Stimulated activated CD4-positive, alpha-beta T cell treated with anti-CD3 and anti-CD28 coated beads, Interleukin-1b, Interleukin-23, amount 100 ng/mL, for 4 hours (primary cell): ENCODE measurements at places on chromosomes 2 and 18.

DNA sequence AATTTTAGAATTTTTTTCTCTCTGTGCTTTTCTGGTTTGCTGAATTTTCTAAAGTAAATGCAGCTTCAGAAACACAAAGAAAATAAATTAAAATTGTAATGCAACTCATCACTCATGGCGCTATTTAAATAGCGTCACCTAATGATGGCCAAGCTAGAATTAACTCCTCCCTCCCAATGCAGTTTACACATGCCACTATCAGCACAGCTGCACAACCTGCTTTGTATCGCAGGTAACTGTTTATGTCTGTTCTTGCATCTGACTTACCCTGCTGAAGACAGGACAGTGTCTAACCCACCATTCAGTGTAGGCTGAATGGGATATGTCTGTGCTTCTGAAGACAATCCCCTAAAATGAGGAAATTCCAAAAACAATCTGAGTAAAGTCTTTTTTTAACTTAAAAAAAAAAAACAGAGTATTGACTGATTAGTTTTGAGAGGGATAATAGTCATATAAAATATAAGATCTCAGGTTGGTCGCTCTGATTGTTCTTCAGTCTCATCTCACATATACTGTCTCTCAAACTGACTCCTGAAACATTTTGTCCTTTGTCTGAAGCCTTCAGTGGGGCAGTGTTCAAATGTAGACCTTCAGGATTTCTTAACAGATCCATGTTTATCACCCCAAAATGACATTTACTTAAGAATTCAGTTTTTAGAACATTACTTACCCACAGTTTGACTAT lies 271.4 kb downstream of the ZEB2 start:
- no peak for DNase-seq

- no peak for DNase-seq
Measured at GRCh38 chr2:176639016-176639343, 369.7 kb downstream of the MTX2 start.

GRCh38 chr2:240235149-240235803 lies 94.8 kb upstream of the OTOS start:
- no peak for DNase-seq

DNA sequence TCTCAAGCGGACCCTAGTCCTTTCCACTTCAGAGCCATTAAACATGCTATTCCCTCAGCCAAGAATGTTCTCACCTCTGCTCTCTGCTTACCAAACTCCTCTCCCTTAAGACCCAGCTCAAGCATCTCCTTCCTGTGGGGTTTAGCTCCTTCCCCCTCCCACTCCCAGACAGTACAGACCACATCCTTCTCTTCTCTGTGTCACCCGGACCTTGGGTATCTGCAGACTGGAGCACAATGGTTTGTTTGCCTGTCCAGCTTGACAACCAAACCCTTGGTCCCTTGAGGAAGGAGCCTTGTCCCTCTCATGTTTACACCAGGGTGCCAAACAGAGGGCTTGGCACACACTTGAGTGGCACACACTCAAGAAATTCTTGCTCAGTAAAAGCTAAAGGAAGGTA lies 4.1 kb upstream of the CD8A start:
- no peak for DNase-seq

DNA sequence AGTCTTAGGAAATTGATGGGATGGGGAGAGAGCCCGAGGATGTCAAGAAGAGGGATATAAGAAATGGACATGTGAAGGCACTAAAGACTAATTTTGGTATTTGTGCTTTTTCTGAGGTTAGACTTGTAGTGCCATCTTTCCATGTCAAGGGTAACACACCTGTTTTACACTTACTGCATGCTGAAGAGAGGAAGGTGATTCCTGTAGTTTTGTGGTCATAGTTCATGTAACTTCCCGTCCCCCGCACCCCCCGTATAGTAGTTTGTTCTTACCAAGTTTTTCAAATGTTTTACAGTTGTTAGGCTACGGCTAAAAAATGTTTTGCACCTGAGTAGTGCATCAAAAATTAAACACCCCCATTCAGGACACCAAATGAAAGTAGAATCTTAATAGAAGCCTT lies 73.8 kb downstream of the CLIP4 start:
- no peak for DNase-seq

GRCh38 chr2:210435439-210435838 lies 41.1 kb downstream of the LANCL1 start:
- no peak for DNase-seq

DNA sequence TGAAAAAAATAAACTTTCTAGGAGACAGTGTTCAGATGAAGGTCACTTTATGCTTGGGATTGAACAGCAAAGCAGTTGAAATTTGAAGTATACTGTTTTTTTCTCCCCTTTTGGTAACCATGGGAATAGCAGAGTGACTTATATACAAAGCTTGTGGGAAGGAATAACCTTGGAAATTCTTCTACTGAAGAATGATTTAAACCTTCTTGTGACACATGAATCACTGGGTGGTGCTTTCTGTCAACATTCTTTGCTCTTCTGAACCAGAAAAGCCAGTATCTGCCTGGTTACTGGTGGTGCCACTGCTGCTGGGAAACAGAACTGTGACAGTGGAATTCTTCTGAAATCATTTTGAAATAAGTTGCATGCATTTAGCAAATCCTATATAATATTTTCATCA lies 39.4 kb upstream of the RND3 start:
- no peak for DNase-seq

DNA sequence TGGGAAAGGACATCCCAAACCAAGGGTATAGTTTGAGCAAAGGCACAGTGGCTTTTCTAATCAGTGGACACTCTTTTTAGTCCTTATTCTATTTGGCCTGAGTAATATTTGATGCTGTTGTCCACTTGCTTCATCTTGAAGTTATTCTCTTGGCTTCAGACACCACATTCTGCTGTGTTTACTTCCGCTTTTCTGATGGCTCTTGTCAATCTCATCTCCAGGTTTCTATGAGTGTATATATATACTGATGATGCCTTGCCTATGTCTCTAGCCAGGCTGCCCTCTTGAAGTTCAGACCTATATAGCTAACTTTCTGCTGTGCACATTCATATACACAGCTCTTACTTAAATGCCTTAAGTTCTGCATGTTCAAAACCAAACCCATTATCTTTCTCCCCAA lies 83.1 kb downstream of the EFEMP1 start:
- no peak for DNase-seq

DNA sequence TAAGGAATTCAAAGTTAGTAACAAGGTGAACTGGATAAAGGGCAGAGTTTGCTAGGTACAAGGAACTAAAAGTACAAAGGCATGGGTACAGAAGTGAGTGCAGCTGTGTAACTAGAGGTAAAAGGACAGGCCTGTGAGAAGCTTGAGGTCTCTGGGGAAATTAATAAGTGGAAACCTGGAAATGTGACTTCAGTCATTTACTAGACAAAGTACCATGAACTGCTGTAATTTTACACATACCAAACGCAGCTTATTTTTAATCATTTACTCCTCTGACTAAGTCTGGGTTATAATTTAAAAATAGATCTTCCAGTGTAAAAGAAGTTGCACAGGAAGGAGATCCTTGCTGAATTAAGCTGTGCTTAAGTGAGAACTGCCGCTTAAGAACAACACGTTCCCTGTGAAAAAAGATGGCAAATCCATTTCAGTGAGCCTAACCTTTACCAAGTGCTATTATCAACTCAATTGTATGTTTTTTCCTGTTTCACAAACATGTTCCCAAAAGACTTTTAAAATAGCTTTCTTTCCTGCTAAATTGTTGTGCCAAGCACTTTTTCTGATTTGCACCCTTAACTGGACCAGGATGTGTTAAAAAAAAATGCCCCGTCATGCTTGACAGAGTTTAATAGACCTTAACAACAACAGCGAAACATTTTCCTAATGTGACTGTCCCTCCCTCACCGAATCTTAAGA lies 44.3 kb downstream of the CALCRL start:
- no peak for DNase-seq

- DNase-seq, result no peak
Measured at GRCh38 chr2:68414876-68415275, 49.8 kb downstream of the PLEK start.

GRCh38 chr2:66189553-66189952 lies 245.4 kb upstream of the MEIS1 start:
- no peak for DNase-seq

GRCh38 chr18:12076424-12077140 lies 17.1 kb upstream of the ANKRD62 start:
- no peak for DNase-seq

DNA sequence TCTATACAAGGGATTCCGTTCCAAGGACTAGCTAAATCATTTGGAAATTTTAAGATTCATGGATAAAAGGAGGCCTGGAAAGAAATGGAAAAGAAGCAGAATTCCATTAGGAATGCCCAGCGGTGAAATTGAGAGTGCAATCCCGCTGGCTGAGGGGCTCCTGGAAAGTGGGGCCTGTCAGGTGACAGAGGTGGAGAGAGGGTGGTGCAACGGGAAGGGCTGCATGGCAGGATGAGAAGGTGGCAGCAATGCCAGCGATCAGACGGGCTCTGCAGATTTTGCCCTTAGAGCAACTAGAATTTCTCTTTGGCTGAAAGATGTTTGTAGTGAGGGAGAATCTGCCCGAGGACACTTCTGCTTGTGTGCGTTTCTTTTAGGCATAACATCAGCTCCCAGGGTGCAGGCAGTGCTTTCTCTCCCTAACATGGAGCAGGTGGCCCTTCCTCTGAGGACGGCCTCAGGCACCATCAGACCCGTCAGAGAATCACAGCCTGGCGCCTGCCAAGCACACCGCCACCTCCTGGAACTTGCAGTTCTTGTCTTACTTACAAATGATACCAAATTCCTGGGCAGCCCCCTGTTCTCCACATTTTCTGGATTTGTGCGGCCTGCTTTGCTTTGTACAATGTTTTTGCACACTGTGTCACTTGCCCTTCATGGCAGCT lies 261.6 kb downstream of the NDUFA10 start:
- no peak for DNase-seq

- DNase-seq, result no peak
Measured at GRCh38 chr18:35695384-35695783, 113.8 kb downstream of the GALNT1 start.

DNA sequence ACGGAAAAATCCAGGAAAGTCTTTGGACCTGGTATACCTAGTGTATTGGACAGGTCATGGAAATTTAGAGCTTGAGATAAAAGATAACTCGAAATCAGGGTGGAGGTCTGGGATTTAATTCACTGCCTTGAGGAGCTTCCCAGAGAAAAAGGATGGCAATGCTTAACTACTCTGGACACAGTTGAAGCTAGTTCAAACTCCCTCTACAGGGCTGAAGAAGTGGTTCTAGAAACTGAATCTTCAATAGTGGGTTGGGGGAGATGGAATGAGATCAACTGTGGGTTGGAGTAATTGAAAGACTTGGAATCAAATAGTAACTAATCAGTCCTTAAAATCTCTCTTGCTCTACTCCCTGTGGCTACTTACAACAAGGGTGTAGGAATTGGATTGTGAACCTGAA lies 600.1 kb downstream of the IRS1 start:
- no peak for DNase-seq

GRCh38 chr2:177165721-177166711 lies 46.6 kb upstream of the HNRNPA3 start:
- DNase-seq, result no peak

- no peak for DNase-seq
Measured at GRCh38 chr2:114922076-114922475, 479.6 kb downstream of the DPP10 start.

DNA sequence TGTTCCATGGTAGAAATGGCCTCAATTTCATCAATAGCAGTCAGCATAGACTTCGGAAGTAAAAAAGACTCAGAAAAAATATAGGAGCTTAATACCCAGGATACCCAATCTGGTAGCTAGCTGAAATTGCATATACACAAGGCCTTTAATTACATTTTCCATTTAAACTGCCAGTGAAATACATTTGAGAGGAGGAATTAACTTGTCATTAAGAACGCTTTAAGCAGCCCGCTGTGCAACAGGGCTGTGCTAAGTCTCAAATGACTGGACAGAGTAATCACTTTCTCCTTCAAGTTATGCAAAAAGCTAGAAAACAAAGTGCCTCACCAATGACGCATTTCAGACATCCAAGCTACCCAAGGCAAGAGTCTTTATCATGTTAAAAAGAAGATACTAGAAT lies 558.8 kb downstream of the MBD2 start:
- DNase-seq, result no peak

- DNase-seq, result no peak
Measured at GRCh38 chr2:98387478-98387877, 41.2 kb downstream of the CNGA3 start.

- DNase-seq, result peak; percentile 30
Measured at GRCh38 chr2:219230059-219230540, 494 bp downstream of the ANKZF1 start.

- no peak for DNase-seq
Measured at GRCh38 chr2:193462411-193462810, 1267.7 kb upstream of the TMEFF2 start.

DNA sequence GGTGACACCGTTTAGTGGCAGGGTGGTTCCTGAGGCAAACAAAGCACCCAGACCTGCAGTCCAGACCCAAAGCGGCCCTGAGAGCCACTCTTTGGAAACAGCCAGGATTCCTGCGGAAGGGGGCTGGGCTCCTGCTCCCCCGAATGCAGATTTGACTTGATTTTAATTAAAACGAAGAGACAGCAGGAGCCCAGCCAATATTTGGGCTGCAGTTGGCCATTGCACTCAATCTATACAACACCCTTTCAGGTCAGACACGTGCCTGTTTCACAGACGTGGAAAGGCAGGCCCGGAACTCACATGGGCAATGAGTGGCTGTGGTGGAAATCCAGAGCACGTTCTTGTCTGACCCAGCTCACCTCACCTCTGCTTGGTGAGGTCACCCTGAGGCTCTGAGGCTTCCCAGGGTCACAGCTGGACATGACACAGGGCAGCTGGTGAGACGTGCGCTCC lies 122.4 kb downstream of the NDUFA10 start:
- DNase-seq, result no peak

GRCh38 chr2:136243638-136244535 lies 125.9 kb upstream of the CXCR4 start:
- no peak for DNase-seq

- no peak for DNase-seq
Measured at GRCh38 chr18:79590191-79591031, 89.2 kb upstream of the CTDP1 start.

- no peak for DNase-seq
Measured at GRCh38 chr2:198928026-198928425, 529.7 kb downstream of the SATB2 start.

DNA sequence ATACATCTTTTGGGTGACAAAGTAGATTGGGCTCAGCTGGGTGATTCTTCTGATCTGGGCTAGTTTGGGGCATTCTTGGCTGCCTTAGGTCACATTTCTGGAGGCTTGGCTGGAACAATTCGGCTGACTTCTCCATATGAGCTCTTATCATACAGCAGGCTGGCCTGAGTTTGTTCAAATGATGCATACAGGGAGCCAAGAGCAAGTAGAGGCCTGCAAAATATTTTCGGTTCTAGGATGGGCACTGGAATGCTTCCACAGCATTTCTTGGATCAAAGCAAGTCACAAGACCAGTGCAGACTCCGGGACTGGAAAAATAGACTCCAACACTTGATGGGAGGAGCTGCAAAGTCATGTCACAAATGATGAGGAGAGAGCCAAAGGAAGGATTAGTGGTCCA lies 98.4 kb downstream of the SCG2 start:
- DNase-seq, result no peak
